Left lung (tissue), 14 donors: ENCODE measurements at places on chromosomes 7 and 10. TPM values are rescaled to one million over a fixed set of nuclear protein-coding genes. Genes with fewer than 3 reads are reported as not detected.

DNA sequence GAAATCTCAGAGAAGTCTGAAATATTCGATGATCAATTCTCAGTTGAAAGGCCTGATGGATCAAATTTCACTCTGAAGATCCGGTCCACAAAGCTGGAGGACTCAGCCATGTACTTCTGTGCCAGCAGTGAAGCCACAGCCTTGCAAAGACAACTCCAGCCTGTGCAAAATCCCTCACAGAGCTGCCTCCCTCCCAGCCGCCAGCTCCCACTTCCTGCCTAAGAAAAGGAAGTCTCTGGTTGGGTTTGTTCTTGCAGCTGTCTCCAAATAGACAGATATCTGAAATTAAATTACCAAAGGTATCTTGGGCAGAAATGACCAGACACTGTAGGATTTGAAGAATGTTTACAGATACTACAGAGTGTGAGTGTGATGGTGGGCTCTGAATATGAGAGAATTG lies 43.4 kb upstream of the PRSS58 start:
- DNase-seq = no peak

- no peak for DNase-seq
These were observed 36.9 kb upstream of the NPFFR1 start for GRCh38 chr10:70320751-70321150.

- DNase-seq = no peak
These were observed 17.7 kb downstream of the SEPTIN7 start for GRCh38 chr7:35818513-35818912.

SEMA3D gene
- total RNA-seq = 5.5 TPM

MMD2 gene
- not detected for total RNA-seq

MRPS17 gene
- 9.8 TPM for total RNA-seq

AKR1B15 gene
- not detected for total RNA-seq

- no peak for DNase-seq
These were observed 199.1 kb upstream of the KCTD7 start for GRCh38 chr7:66429498-66430163.

GRCh38 chr7:144011458-144012230 lies 11.5 kb downstream of the OR6B1 start:
- DNase-seq = no peak

DNA sequence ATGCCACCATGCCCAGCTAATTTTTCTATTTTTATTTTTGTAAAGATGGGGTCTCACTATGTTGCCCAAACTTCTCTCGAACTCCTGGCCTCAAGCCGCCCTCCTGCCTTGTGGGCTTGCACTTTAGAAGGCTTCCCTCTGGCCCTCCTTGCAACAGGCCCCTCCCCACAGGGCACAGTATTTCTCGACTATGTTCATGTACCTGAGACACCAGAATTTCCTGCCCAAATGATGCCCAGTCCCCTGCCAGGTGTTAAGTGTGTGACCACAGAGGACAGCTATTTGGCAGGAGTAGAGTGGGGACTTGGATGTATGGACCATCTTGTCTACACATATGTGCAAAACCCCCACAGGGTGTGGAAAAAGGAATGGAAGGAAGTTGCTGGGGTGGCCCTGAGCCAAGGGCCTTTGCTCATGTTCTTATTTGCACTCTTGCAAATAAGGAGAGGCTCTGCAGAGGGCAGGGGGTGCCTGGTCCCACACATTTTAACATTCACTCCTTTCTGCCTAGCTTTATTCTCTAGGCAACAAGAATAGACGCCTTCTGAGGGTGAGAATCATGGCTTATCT lies 168.4 kb upstream of the PODXL start:
- no peak for DNase-seq

GRCh38 chr7:108869070-108869469 lies 299.4 kb downstream of the DNAJB9 start:
- DNase-seq = no peak

GRCh38 chr7:28520074-28521015 lies 108.0 kb downstream of the CREB5 start:
- DNase-seq = no peak

HOXA7 gene
- total RNA-seq = 1.3 TPM

GRCh38 chr7:68295386-68295785 lies 1298.8 kb downstream of the TYW1 start:
- DNase-seq = no peak

PRLHR gene
- not detected for total RNA-seq

DNA sequence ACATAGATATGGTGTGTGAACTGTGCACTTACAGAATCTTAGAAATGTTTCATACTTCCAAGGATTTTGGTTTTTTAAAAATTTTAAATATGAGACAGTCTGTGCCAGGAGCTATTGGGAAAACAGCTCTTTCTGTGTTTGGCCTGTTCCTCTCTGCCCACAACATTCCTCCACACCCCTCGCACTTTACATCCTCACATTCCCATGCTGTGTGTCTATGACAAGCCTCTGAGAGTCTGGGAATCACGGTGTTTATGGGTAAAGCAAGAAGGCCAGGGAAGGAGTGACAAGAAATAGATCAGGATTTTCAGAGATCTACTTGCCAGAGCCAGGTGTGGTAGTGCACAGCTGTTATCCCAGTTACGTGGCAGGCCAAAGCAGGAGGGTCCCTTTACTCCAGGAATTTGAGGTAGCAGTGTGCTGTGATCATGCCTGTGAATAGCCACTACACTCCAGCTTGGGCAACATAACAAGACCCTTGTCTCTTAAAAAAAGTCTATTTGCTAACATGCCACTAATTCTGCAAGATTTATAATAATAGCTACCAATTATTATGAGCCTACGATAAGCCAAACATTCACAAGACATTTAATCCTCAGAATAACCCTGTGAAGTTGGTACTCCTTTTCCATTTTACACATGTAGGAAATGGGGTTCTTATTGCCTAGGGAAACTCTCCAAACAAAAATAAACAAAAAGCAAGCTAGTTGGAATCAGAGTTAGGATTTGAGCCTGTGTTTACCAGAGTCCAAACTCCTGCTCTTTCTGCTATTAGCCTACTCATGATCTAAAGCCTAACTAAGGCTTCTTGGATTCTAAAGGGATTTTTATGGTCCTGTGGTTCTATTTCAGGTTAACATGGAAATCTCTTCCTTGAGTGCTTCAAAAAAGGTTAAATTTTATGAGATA lies 168.3 kb upstream of the SP8 start:
- DNase-seq = no peak

ERVW-1 gene
- not detected for total RNA-seq

DNA sequence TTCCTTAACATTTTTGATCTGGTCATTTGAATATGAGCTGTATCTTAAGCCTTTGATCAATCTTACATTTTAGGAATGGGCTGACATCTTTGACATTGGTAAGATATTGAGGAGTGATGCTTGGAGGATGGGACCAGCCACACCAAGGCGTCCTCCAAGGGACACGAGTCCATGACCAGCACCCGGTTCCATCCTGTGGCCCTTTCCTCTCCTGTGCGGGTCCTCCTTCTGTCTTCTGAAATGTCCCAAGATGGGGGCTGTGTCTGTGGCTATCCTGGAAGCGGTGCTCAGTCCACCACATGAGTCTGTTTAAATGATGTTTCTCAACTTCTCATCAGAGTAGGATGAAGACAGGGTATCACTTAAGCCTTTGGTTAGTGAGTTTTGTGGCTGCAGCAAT lies 67.3 kb upstream of the SHH start:
- no peak for DNase-seq

OR2A1 gene
- not detected for total RNA-seq

GRCh38 chr10:85407088-85407487 lies 959.5 kb downstream of the GRID1 start:
- DNase-seq = no peak

DNA sequence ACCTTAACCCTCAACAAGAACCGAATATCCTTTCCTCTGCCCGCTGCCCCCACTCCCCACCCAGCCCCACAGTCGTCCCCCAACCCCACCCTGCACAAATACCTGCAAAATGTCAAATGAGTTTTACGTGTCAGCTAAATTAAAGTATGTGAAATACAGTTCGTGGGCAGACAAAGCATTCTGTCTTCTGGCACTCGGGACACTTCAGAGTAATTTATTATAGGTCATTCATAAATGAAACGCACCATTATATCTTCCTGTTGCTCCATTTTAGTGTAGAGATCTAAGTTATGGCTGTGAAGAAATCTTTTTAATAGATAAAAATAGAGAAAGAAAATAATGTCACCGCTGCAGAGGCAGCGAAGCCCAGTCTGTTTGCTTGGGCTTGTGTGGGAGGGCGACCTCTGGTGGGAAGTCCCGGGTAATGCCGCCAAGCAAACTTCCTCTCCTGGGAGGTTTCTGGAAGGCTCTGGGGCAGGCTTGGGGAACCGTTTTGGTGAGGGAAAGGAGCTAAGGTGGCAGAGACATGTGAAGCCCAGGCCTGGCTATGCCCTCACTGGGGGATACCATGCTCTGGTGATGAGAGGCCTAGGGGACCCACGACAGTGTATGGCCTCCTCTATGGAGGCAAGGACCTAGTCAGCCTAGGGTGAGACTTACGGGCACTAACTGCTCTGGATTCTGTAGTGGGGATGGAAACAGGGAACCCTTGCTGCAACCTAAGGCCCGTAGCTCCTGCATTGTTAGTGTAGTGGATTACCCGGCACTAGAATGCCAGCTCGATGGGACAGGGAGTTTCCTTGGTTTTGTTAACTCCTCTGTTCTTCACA lies 604.9 kb downstream of the LRMDA start:
- DNase-seq = peak; percentile 74

ZNF92 gene
- total RNA-seq = 6.5 TPM

AMPH gene
- 0.90 TPM for total RNA-seq

DNA sequence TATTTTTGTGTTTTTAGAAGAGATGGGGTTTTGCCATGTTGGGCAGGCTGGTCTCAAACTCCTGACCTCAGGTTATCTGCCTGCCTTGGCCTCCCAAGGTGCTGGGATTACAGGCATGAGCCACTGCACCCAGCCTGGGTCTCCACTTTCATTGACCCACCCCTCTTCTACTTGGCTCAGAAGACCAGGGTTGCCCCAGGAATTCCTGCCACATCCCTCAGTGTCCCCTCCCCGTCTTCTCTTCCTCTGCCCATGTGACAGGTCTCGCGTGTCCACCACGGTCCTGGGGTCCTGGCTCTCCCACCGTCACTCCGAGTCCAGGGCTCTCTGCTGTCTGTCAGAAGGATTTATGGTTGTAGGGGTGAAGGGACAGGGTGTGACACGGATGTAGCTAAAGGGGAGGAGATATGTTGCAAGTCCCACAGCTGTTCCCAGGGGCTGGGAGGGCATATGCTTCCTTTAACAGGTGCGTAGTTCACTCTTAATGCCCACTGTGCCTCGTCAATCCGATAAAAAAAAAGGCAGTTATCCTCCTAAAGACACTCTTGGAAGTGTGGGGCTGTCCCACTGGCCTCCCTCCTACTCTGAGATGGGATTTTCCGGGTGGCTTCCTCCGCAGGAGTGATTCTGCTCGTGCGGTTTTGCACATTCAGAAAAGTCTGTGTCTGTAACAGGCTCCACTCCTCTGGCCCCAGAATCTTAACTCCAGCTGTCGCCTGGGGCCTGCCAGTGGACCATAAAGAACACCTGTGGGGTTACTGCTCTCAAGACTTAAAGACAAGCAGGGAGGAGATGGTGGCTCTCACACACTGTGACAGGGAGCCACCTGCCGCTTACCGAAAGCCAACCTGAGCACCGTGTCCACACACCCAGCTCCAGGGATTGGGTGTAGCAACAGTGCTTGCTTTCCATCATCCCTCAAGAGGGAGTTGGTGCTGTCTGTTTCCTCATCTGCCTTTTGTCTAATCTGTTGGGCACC lies 36.7 kb upstream of the SHH start:
- no peak for DNase-seq

LIPM gene
- total RNA-seq = not detected

- DNase-seq = peak; percentile 16
These were observed 435.4 kb downstream of the KIF20B start for GRCh38 chr10:90136731-90137316.

DNA sequence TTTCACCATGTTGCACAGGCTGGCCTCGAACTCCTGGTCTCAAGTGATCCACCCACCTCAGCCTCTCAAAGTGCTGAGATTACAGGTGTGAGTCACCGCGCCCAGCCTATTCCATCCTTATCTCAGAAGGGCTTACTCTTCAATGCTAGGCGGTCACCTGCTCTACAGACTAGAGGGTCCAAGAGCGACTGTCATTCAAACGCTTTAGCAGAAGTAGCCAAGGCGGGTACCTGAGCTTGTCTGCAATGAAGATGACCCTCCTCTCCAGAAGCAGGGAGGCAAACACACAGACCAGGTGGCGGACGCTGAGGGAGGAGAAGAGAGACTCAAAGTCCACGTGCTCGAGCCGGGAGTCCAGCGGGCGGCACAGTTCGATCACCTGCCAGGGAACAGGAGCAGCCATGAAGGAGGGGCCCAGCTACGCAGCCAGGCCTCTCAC lies 65.1 kb upstream of the MKRN1 start:
- no peak for DNase-seq

LRRC61 gene
- total RNA-seq = 9.0 TPM

DNA sequence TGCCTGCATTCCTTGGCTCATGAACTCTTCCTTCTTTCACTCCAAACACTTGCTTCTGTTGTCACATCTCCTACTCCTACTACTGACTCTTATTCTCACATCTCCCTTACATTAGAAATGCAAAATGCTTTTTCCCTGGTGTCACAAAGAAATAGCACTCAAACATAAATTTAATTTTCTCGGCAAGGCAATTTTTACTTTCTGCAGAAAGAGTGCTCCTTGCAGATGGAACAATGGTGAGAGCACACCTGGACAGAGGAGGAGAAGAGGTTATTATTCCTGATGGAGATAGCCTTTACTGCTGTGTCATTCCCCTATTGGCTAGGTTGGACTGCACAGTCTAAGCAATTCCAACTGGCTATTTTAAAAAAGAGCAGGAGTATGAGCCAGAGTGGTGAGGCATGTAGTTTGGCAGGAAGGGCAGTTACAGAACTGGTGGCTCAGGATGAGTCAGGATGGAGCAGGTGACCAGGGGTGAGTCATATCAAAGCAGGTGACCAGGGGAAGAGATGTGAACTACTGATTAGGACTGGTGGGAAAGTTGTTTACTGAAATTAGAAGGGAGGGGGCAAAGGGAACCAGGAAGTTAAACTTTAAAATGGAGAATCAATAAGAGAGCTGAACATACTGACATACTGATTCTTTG lies 52.9 kb downstream of the CYP2C9 start:
- no peak for DNase-seq

GHRHR gene
- not detected for total RNA-seq

- no peak for DNase-seq
These were observed 54.1 kb downstream of the DAGLB start for GRCh38 chr7:6393667-6394056.

- DNase-seq = no peak
These were observed 164.3 kb upstream of the AKR1E2 start for GRCh38 chr10:4661511-4662255.

FOXP2 gene
- total RNA-seq = 9.0 TPM

GRCh38 chr7:77242554-77242953 lies 42.9 kb upstream of the FGL2 start:
- no peak for DNase-seq

TMEM229A gene
- 0.13 TPM for total RNA-seq
